Uterus (tissue), 4 donors: ENCODE measurements at places on chromosomes 16 and 17.
A peak's percentile ranks its signal among the peaks of the same experiment; 100 is the strongest.

- DNase-seq: no peak
Measured at GRCh38 chr16:11423315-11424117, 78.3 kb downstream of the RMI2 start.

GRCh38 chr16:1196494-1196893 lies 28.6 kb downstream of the TPSG1 start:
- DNase-seq: no peak

GRCh38 chr17:80816241-80817103 lies 175.2 kb upstream of the CHMP6 start:
- no peak for DNase-seq

- DNase-seq: no peak
Measured at GRCh38 chr17:8889458-8890210, 22.2 kb upstream of the PIK3R6 start.

- no peak for DNase-seq
Measured at GRCh38 chr16:84854759-84855158, 35.0 kb downstream of the CRISPLD2 start.

DNA sequence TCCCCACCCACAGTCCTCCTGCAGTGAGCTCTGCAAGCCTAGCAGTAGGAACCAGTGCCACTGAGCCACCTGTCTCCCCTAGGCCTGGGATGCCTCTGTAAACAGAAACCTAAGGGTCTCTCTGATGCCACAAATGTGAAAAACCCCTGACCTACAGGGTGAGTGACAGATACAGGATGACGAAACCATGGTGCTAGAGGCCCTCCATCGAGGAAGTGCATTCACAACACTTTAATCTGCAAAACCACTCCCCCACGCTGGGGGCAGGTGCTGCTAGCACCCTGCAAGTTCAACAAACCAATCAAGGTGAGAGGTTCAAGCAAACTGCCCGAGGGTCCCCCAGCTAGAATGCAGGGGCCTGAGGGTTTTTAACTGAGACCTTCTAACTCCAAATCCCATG lies 59.5 kb downstream of the CDYL2 start:
- DNase-seq: no peak

GRCh38 chr17:42518046-42518754 lies 17.8 kb upstream of the NAGLU start:
- peak; percentile 91 for DNase-seq

- peak; percentile 66 for DNase-seq
Measured at GRCh38 chr16:79571065-79571902, 29.3 kb downstream of the MAF start.

- no peak for DNase-seq
Measured at GRCh38 chr16:60763869-60764268, 1272.4 kb downstream of the CDH8 start.

DNA sequence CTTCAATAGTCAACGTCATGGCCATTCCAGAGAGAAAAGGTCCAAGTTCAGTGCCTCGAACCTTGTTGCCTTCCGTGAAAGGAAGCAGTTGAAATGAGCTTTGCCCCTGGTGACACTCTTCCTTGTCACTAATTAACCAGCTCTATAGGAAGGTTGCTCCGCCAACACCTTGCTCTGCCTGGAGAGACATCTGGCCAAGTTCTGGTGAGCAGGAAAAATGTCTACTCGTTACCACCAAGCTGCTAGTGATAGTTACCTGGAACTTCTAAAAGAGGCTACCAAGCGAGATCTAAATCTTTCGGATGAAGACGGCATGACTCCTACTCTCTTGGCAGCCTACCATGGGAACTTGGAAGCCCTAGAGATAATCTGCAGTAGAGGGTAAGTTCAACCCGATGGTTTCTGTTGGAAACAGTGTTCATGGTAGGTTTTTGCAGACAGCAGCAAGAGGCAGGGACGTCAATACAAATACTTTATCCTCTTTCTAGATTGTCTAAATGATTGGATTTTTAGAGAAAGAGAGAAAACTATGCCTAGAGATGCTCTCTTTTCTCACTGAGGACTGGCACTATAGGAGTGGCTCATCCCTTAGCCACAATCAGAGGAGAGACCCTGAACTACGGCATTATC lies at the start of gene ANKS4B:
Gene ANKS4B, plus strand, starts transcription at position 179 of the 630 bp plus-strand sequence. Its CDS starts 39 bp downstream, at position 218.
- DNase-seq: no peak

GRCh38 chr16:20359997-20360396 lies 7.5 kb upstream of the UMOD start:
- no peak for DNase-seq

GRCh38 chr17:82869536-82869935 lies 29.7 kb upstream of the ZNF750 start:
- DNase-seq: no peak

DNA sequence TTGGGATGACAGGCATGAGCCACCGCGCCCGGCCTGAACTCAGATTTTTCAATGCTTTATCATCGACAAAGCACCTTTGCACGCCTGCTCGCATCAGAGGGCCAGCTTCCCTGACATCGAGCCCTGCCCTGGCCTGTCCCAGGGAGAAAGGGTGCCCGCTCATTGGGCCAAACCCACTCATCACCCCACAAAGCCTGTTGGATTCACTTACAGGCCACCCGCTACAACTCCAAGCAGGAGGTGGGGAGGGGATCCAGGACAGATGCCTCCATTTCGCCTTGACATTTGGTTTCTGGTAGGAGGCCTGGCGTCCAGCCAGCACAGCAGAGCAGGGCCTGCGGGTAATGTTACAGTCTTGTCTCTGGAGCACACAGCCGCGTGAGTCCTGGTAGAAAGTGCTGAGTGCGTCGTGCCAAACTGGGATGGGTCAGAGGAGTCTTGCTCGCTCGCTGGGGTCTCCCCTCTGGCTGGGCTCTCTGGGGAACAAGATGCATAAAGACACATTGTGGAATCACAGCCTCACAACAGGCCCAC lies 19.8 kb downstream of the SMTNL2 start:
- DNase-seq: peak; percentile 60

DNA sequence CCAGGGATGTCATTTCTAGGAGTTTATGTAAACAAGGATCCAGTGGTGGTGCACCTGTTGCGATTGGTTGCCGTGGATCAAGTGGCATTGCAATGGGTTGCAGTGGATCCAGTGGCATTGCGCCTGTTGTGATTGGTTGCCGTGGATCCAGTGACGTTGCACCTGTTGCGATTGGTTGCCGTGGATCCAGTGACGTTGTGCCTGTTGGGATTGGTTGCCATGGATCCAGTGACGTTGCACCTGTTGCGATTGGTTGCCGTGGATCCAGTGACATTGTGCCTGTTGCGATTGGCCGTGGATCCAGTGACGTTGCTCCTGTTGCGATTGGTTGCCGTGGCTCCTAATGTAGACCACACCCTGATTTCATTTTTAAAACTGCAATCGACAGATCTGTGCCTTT lies 56.2 kb upstream of the CRISPLD2 start:
- no peak for DNase-seq

DNA sequence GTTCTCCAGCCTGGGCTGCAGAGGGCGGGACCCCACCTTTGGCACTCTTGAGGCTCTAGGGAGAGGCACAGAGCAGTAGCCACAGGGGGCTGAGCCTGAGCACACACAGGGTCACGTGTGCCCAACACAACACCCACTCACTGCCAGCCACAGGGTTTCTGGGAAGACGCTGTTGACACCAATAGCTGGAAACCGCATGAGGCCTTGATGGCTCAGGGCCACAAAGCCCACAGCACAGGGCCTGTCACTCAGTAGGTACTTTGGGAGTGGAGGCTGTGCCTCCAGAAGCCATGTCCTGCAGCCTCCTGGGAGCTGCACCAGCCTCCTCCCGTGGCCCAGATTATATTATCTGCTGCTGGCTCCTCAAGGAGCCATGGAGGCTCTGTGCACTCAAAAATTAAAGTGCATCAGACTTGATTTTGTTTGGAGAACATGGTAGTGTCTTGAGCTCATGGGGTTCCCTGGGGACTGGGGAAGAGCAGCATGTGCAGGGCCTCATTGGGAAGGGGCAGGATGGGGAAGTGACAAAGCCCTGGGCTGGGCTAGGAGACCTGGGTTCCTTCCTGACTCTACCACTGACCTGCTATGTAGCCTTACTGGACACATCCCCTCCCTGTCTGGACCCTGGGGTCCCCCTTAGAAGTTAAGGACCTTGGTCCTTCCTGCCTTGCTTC lies 12.5 kb upstream of the SREBF1 start:
- DNase-seq: peak; percentile 54

GRCh38 chr17:73394512-73395450 lies 83.0 kb upstream of the CDC42EP4 start:
- no peak for DNase-seq

- no peak for DNase-seq
Measured at GRCh38 chr17:77256710-77257109, 115.9 kb downstream of the SEC14L1 start.

DNA sequence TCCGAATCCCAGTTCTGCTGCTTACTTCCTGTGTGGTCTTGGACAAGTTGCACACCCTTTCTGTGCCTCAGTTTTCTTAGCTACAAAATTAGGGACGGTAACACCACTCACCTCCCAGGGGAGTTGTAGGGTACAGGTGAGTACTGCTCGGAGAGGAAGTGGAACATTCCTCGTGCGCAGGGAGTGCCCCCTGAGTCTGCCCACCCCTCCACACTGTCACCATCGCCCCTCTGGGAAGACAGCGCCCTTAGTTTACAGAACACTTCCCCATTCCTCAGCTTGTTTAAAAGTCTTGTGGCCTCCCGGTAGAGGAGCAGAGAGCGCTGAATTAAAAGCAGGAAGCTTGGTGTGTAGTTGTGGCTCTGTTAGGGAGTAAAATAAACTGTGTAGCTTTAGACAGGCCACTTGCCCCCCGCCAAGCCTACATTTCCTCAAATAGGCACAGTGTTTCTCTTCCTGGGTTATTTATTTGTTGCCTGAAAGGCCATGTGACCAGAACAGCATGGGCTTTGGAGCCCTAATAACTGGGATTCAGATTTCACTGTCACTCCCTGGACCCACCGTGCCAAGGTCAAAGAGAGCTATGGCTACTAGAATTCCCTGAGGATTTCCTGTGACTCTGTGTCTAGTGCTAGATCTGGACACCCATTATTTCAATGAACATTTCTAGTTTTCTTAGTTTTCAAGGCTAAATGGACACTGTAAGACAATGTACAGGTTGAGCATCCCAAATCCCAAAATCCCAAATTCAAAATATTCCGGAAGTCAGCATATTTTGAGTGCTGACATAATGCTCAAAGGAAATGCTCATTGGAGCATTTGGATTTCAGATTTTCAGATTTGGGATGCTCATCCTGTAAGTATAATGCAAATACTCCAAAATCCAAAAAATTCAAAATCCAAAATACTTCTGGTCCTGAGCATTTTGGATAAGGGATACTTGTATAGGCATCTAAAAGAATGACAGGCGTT lies 372.5 kb downstream of the SNX29 start:
- no peak for DNase-seq

- no peak for DNase-seq
Measured at GRCh38 chr17:30000755-30001257, 59.4 kb downstream of the EFCAB5 start.

DNA sequence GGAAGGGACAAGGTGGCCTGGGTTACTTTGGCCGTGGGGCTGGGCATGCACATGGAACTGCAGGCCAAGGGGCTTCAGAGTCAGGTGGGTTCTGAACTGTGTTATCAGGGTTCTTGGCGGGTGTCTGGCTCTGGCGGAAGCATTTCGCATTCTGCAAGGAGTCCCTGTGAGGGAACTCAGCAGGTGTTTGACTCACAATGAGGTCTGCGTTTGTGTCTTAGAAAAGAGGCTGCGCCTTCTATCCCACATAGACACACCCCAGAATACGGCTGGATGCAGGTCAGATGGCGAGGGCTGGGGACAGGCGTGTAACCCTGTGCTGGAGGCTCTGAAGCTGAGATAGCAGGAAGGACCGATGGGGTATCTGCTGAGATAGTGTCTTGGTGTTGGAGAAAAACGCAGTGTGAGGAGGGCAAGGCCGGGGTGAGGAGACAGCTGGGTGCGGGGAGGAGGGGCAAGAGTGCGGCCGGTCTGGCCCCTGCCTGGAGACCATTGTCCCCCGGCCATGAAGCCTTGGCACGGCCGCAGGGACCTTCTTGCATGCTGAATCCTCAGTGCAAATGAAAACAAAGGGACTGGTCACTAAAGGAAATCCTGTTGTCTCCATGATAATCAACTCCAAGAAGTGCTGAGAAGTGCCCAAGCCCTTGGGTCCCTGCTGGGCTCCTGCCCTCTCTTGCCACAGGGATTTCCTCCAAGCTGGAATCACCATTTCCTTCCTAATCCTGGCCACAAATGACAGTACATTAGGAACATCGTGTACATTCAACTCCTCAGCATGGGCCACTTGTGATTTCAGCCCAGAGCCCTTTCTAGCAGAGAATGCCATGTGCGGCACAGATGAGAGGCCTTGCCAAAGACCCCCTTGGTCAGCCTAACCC lies 22.8 kb upstream of the MTSS2 start:
- no peak for DNase-seq

DNA sequence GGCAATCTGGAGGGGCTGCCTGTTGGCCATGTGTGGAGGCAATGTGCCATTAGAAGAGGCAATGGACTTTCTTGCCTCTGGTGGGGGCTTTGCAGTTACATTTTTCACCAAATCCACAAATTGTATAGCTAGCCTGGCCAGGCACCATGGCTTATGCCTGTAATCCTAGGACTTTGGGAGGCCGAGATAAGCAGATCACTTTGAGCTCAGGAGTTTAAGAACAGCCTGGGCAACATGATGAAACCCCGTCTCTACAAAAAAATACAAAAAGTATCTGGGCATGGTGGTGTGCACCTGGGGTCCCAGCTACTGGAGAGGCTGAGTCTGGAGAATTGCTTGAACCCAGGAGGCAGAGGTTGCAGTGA lies 2.7 kb upstream of the RNF112 start:
- no peak for DNase-seq

GRCh38 chr17:19673623-19674022 lies 25.1 kb downstream of the ALDH3A2 start:
- DNase-seq: no peak

DNA sequence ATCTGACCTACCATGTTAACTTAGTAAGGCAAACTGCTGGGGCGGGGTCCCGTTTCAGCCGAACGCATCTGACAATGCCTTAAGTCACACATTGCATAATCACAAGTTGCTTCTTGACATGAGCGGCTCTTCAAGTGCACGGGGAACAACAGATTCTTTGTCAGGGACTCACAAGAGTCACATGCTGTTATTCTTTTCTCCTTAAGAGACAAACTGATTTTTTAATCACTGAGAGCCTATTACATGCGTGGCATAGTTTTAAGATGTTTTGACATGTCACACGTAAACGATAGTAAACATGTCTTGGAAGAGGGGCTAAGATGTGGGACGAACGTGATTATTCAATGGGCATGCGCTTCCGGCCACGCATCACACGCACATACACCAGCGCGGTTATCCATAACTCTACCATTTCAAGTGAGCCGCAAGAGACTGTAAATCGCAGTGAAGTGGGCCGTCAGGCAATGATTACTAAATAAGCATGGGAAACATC lies 63.4 kb downstream of the ADCY9 start:
- DNase-seq: no peak

DNA sequence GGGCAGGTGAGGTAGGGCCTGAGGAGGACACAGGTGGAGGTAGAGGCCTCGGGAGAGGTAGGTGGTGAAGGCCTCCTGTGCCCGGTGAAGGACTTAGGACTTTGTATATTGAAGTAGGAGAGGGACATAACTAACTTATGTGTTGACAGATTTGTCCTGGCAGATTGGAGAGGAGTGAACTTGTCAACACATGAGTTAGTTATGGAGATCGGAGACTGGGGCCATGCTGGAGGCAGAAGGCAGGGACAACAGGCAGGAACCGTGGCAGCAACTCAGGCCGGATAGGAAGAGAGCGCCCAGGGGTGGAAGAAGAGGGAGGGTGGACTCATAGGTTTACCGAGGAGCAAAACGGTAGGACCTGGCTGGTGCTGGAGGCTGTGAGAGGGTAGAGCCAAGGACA lies 18.4 kb downstream of the GLP2R start:
- no peak for DNase-seq

GRCh38 chr17:8116776-8117175 lies 1.5 kb downstream of the ALOXE3 start:
- no peak for DNase-seq
